ENCODE measurements at places on chromosomes 1 and 21.

DNA sequence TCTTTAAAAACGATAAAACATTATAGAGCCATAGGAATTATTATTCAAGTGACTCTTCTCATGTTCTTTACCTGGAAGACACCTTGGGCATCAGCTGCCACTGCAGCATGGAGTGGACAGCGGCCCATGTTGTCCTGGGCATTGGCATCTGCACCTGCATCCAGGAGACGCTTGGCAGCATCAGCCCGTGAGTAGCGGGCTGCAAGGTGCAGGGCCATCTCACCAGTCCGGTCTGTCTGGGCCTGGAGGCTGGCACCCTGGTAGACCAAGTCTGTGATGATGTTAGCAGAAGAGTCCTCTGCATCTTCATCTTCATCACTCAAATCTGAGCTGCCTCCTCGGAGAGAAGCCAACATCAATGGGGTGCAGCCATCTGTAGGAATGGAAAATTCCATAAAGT, 22.9 kb upstream of the ADAM30 start:
- no peak for DNase-seq

GRCh38 chr1:31031330-31032143, 34.0 kb downstream of the PUM1 start:
- DNase-seq: no peak

DNA sequence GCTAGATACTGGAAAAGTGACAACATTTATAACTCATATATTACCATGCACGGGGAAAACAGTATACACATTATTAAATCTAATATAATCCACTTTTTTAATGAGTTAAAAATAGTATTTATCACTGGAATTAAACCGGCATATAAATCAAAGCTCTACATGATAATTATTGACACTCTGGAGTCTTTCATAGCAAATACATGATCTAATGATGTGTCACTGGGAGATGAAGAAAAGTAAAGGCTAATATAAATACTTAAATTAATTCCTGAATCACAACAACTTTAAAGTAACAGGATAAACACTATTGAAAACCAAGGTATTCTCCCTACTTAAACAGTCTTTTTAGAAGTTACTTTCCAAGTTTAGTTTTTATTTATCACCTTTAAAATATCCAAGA, 52.4 kb upstream of the ASPM start:
- no peak for DNase-seq

- DNase-seq: no peak
Measured at GRCh38 chr1:183589874-183590243, 400 bp downstream of the NCF2 start.

- DNase-seq: peak; percentile 20
Measured at GRCh38 chr1:55214934-55215193, 300 bp downstream of the USP24 start.

DNA sequence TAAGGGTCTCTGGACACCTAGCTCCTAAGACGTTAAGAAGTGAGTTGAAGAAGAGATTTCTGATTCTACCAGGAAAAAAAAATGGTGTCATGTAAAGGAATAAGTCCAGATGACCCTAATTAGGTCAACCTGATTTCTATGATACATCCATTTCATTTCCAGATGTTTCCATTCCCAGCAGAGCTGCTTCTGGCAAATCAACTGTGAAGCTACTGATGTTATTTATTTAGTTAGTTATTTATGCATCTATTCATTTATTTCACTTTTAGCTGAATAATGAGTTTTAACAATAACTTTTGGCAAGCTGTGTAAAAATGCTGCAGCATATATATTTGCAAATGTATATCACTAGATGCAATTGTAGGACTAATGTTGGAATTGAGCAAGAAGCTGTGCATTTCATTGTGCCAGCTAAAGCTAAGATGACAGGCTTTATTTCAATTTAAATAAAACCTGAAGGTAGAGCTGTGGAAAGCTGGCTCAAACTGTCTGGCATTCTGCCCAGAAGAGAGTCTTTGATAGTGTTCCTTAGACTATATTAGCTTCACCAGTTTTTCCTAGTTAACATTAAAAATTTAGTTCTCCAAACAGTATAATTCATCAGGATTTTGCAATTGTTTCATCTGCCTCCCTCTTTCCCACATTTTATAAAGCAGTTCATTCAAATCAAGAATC, 1164.4 kb upstream of the ADGRL4 start:
- no peak for DNase-seq

DNA sequence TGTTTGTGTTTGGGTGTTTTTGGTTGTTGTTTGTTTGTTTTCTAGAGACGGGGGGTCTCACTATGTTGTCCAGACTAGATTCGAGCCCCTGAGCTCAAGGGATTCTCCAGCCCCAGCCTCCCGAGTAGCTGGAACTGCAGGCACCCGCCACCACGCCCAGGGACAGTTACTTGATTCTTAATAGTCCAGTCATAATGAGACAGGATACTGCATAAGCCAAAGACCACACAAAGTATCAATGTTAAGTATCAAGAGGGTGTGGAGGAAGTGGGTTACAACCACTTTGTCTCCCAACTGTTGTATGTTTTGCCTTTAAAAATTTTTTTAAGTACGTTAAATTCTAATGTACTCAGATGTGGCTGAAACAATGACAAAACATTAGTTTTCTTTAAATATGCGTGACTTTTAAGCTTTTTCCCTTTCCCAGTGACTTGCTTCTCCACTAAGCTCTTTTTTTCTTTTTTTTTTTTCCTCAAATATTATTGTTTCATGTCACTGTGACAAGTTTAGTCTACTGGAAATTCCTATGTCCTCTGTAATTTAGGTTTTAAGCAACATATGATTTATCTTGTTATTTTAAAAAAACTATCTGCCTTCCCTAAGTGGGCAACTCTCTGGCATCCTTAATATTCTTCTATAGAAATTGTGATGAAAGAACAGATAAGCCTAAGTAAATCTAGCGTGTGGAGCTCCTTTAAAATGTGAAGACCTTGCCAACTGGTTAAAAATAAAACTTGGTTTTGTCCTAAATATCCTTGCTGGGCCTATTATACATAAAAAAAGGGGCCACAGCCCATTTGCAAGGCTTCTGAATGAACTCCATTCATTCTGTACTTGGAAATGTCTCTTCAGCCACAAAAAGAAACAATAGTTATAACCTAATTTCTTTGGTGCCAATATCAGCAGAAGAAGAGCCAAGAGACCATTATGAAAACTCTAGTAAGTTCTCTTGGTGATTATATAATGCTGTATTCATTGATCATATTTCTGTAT, 56.2 kb upstream of the DPH5 start:
- no peak for DNase-seq

- peak; percentile 16 for DNase-seq
Measured at GRCh38 chr1:11990303-11991032, 10.2 kb downstream of the MFN2 start.

- peak; percentile 52 for DNase-seq
Measured at GRCh38 chr1:205458777-205459566, 3.1 kb upstream of the BLACAT1 start.

DNA sequence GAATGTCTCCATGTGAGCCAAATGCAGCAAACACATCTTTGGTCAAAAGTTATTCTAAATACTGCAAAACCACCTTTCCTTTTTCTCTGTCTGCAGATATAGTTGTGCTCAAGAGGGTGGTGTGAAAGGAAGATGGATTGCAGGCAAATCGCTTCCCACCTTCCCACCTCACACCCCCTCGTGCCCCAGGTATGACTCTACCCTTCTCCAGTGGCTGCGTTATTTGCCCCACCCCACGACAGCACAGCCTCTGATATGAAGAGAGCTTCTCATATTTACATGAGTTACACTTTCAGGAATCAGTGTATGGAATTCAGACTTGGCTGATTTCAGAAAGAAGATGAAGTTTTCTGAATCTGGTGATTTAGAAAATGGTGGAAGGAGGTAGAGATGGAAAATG, 5.8 kb downstream of the TRIM58 start:
- no peak for DNase-seq

DNA sequence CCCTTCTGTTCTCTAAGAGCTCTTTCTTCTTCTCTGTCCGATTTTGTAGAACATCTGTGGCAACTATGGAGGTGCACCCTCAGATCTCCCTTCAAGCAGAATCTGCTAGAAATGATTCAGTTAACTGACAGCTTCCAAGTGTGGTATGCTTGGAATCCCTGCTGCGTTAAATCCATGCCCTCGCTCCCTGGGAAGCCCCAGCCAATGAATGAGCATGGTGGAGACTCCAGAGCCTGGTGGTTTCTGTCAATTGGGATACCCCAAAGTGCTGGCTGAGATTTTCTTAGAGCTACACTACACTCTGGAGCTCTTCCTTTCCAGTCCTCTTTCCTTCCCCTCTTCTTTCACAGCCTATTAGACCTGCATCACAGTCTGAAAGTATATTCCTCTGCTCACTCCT, 116.3 kb upstream of the C1orf21 start:
- peak; percentile 26 for DNase-seq

- DNase-seq: no peak
Measured at GRCh38 chr1:15187175-15188129, 33.9 kb downstream of the TMEM51 start.

- peak; percentile 27 for DNase-seq
Measured at GRCh38 chr1:111190931-111191451, 9.5 kb downstream of the DENND2D start.

DNA sequence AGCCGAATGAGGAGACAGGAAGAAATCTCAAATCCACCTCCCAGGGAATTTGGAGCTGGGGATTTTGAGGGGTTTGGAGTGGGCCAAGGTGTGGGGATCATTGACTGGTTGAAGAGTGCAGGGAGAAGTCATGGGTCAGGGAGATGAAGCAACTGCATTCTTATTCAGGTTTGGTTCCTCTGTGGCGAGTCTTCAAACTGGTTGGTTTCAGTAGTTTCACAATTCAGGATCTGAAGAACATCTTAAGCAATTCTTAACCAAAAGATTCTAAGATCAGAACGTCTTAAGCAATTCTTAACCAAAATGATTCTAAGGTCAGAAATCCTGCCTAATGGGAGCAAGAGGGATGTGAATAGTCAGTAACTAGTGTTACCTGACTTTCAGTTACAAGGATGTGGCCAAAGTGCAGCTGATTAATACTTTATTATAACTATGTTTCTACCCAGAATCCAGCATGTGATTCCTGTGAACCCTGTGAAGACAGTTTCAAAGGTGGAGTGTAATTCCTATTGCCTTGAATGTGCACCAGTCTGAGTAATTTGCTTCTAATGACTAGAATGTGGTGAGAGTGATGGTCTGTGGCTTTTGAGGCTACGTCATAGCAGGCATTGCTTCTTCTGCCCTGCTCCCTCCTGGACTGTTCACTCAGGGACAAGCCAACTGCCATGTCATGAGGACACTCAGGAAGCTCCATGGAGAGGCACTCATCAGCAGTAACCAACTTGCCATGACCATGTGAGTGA, 61.2 kb downstream of the OLFML3 start:
- DNase-seq: no peak

GRCh38 chr1:214396330-214396729, 115.4 kb downstream of the SMYD2 start:
- peak; percentile 78 for DNase-seq

GRCh38 chr1:14156543-14156942, 441.9 kb upstream of the KAZN start:
- no peak for DNase-seq

DNA sequence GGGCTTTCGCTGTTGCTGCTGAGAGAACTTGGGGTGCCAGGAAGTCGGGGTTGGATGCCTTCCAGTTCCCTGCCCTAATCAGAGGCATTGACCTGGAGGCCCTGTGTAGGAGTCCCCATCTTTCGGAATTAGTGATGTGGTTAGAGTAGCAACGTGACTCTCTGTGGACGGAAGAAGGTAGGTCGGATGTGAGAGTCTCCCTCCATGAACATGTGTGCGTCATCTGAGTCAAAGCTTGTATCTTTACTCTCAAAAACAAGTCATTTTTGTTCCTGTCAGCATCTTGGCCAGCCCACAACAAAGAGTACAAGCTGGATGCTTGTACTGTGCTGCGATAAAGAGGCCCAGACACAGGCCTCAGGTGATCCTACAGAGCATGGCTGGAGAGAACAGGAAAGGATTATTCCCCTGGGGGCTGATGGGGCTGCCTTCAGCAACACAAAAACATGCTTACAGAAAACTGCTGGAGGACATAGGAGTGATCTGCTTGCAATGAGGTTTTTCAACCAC, 31.0 kb upstream of the IL10 start:
- no peak for DNase-seq

DNA sequence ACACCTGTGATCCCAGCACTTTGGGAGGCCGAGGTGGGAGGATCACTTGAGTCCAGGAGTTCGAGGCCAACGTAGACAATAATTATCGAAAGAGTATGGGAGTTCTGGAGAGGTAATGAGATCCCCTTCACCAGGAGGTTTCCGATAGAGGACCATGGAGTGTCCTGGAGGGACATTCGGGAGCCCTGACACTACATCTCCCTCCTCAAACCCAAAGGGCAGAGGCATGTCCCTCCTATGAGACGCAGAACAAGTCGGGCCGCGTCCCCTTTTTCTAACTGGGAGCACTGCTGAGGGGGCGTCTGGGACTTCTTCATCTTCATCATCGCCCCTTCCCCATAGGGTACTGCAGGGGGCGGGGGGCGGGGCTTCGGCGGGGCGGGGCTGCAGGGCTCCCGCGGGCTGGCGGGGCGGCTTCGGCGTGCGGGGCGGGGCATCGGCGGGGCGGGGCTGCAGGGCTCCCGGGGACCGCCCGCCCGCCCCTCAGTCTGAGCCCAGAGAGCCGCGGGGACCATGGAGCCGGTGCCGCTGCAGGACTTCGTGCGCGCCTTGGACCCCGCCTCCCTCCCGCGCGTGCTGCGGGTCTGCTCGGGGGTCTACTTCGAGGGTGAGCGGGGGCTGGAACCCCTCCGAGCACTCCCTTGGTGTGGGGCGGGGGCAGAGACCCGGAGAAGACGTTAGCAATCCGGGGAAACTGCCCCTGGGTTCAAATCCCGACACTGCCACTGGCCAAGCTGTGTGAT, at the start of gene THEMIS2:
THEMIS2 (plus strand) TSS at position 486 of the 743 bp plus-strand sequence; CDS start at position 514, 28 bp downstream.
- DNase-seq: peak; percentile 16

DNA sequence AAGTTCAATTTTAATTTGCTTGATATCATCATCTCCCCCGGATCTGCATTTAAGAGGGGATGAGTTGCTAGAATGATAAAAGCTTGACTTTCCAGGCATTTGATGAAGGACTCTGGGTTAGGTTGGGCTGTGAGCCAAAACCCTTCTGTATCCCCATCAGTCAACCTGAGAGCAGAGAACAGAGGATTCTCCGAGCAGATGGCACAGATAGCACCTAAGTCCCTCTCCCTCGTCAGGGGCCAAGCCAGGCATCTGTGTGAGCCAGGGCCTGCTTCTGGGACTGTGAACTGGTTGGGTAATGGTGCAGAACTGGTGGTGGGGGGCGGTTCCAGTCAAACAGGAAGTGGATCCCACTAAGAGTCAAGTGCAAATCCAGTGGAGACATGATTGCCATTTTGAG, 205.8 kb downstream of the TNR start:
- no peak for DNase-seq

DNA sequence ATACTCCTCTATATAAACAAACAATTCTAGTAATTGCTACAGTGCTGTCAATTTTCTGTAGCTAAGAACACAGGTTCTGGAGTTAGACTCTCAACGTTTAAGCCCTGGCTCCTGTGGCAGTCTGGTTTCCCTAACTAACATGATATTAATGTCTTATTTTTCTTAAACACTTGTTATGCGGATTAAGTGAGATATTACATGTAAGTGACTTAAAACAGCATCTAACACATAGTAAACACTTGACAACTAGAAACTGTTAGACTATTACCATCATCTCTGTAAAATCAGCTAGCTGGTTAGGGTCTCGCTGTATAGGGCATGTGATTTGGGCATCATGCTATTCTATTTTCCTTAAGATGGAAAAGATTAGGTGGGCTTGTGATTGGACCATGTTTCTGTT, 2.3 kb downstream of the VANGL1 start:
- no peak for DNase-seq

GRCh38 chr1:171252482-171252881, 4.2 kb downstream of the FMO1 start:
- DNase-seq: no peak

All from brain microvascular endothelial cell (primary cell).